T47D (cell line): ENCODE measurements at places on chromosomes 11 and 22.
A peak's percentile ranks its signal among the peaks of the same experiment; 100 is the strongest.

- DNase-seq = peak; percentile 53
Measured at GRCh38 chr11:33704240-33705002, 3.8 kb upstream of the C11orf91 start.

DNA sequence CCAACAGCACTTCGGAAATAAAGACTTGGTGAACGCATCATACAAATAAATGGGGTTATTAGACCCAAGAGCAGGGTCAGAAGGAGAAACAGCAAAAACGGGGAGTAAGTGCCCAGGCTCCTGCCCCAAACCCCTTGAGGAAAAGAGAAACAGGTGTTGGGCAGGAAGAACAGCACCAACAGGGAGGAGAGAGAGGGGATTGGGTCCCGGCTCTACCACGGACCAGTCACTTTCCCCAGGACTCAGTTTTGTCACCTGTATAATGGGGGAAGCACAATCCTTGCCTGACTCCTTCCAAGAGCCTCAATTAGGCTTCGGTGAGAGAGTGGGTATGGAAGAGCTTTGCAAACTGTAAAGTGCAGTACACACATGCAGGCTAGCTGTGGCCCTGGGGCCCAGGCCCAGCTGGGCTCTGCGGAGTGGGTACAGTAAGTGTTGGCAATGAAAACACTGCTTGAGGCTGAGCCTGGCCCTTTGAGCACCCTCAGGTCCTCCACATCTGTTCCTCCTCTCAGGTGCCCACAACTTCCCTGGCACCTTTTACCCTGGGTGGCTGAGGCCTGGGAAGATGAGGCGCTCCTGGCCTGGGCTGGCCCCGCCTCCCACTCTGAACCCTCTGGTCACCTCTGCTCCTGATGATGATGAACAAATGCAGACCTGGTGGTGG, 8.9 kb downstream of the SLC29A2 start:
- DNase-seq = no peak

GRCh38 chr22:28019881-28020861, 101.1 kb upstream of the PITPNB start:
- DNase-seq = peak; percentile 67

DNA sequence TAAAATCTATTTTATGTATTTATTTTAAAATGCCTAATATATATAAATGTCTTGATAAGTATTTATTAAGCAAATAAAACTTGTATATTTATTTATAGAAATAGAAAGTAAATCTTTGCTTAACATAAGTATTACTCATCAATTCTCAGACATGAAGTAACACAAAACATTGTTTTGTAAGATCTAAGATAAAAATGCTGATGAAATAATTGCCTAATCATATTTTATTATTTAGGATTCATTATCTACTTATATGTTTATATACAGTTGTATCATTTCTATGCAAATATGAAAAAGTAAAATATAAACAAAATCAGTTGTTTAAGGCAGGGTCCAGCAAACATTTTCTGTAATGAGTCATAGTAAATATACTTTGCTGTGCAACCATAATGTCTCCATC, 507.8 kb upstream of the CNTN5 start:
- no peak for DNase-seq

GRCh38 chr22:37079668-37080171, 28.2 kb downstream of the KCTD17 start:
- DNase-seq = peak; percentile 48

- no peak for DNase-seq
Measured at GRCh38 chr11:96279018-96279895, 63.7 kb downstream of the MAML2 start.

DNA sequence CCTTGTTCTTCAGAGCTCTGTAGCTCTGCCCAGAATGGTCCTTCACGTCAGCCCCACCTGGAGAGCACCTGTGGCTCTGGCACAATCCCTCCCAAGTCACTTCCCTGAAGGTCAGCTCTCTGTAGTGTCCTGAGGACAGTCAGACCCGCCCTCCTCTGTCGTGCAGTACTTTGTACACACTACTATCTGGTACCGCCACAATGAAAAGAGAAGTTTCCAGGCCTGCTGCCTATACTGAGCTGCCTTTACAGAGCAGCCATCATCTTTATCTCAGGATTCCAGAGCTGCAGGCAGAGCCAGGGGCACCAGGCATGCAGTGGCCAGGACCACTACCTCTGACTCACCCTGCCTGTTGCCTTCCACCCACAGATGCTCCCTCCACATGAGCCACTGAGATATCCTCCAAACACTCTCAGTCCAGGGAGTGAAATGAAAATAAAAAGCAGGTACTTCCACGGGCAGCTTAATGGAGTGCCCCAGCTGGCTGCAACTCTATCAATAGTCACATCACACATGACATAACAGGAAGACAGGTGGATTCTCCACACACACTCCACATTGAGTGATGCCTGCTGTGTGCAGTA, 7.3 kb downstream of the PACSIN2 start:
- DNase-seq = no peak

GRCh38 chr11:124176925-124177715, 6.0 kb upstream of the OR10D3 start:
- no peak for DNase-seq

- no peak for DNase-seq
Measured at GRCh38 chr22:44586351-44586990, 88.4 kb upstream of the RTL6 start.

GRCh38 chr11:1162138-1162475, 4.4 kb downstream of the MUC5AC start:
- DNase-seq = no peak

DNA sequence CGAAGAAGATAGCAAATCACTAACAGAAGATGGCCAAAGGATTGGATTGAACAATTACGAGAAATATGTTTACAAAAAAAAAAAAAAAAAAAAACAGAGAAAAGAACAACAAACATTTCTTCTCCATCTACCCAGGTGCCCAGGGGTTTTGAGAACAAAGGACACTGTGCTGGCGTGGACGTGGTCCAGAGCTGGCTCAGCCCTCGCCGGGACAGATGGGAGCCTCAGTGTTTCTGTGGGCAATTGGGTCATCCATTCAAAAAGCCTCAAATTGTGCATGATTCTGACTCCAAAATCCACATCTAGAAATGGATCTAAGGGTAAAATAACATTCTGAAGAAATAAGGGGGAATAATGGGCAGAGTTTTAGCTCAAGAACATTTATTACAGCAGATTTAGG, 63.1 kb downstream of the DHCR7 start:
- DNase-seq = no peak

DNA sequence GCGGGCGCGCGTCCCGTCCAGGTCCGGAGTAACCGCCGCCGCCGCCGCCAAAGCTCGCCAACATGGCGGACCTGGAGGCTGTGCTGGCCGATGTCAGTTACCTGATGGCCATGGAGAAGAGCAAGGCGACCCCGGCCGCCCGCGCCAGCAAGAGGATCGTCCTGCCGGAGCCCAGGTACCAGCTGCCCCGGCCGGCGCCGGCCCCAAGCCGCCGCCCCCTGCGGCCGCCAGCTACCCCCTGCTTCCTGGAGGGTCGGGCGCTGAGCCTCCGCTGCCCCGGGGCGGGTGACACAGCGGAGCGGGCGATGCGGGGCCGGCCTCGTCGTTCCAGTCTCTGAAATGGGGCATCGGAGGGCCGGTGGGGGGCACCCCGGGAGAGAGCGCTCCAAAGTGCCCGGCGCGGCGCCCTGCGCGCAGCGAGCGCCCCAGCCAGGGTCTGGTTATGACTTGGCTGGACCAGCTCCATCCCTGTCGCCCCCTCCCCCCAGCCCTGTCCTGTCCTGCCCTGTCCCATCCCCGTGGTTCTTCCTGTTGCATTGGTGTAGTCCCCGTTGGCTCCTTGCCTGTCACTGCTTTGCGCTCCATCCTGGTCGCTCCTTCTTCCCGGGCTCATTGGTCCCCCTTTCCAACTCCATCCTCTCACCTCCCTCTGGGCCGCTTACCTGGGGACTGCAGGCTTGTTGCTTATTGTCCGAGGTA, 653 bp downstream of the GRK3 start:
- DNase-seq = no peak

- no peak for DNase-seq
Measured at GRCh38 chr11:31326470-31327148, 42.9 kb downstream of the DCDC1 start.

GRCh38 chr22:28711820-28712777, 29.5 kb downstream of the CHEK2 start:
- DNase-seq = no peak

DNA sequence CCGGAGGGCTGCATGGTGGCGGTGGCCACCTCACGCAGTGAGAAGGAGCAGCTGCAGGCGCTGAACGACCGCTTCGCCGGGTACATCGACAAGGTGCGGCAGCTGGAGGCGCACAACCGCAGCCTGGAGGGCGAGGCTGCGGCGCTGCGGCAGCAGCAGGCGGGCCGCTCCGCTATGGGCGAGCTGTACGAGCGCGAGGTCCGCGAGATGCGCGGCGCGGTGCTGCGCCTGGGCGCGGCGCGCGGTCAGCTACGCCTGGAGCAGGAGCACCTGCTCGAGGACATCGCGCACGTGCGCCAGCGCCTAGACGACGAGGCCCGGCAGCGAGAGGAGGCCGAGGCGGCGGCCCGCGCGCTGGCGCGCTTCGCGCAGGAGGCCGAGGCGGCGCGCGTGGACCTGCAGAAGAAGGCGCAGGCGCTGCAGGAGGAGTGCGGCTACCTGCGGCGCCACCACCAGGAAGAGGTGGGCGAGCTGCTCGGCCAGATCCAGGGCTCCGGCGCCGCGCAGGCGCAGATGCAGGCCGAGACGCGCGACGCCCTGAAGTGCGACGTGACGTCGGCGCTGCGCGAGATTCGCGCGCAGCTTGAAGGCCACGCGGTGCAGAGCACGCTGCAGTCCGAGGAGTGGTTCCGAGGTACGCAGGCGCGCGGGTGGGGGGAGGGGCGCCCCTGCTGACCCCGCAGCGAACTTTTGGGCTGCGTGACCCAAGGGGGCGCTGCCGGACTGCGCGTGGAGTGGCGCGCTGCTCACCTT, 670 bp downstream of the NEFH start:
- no peak for DNase-seq

- DNase-seq = no peak
Measured at GRCh38 chr11:831118-831864, 1.5 kb upstream of the CD151 start.

DNA sequence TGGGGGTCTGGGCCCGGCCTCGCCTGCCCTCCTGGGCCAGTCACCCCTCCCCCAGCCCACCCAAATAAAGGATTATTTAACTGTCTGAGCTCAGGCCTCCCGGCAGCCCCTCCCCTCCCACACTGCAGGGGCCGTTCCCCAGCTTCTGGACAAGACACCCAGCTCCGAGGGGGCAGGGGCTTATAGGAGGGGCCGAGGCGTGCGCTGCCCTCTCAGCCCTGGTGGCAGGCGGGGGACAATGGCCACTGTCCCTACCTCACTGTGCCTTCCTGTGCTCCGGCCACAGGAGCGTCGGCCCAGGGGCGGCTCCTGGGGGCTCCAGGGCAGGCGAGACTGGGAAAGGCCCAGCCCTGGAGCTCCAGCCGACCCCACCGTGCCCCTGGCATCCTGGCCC, 2.2 kb upstream of the SELENOO start:
- DNase-seq = no peak

DNA sequence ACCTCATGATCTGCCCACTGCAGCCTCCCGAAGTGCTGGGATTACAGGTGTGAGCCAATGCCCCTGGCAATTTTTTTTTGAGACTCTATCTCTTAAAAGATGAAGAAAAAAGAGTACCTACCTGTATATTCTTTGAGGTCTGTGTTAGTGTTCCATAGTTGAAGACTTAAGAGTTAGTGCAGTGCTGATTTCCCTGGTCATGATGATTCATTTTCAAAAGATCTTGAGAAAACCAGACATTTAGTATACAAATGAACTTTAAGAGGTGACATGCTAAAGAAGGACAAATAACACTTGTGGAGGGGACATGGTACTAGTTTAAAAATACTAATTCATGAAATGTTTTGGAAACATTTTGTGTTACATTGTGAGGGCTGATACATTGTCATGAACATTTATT, 17.7 kb downstream of the CBL start:
- DNase-seq = no peak

DNA sequence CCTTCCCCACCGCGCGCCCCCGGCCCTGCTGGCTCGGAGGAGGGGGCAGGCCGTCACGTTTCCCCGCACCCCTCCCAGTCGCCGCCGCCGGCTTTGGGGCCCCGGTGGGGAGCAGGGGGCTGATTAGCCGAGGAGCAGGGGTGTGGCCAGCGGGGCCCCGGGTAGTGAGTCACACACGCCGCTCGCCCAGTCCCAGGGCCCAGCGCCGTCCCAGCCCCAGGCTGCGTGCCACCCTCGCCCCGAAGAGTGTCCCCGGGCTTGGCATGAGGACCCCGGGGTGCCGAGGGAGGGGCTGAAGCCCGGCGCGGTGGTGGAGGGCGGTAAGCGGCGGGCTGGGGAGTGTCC, 34.4 kb downstream of the PRDM11 start:
- DNase-seq = peak; percentile 70

DNA sequence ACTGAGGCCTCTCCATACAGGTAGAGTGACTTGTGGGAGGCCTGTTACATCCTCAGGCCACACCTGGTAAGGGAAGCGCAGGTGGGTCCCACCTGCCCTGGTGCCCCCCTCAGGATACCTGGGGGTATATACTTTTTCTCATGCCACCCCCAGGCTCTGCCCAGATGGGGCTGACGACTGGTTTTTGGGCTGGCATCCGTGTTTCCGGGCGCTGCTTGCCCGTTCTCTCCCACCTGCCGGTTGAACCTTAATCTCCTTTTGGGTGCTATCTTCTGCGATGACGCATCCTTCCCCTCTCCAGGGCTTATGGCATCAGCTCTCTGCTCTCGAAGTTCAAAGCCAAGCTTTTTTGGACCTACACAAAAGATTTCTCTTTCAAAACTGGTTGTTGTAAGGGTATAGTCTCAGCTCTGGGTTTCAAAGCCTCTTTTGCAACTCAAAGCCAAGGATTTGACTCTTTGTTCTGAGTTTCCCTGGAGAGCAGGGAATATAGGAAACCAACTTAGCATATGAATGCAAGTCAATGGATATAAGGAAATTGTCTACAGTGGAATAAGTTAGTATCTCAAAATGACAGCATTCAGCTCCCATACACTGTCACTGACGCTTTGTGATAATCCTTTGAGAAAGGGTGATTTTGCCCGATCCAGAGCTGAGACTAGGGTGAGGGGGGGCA, 8.6 kb upstream of the LRRC10B start:
- no peak for DNase-seq

GRCh38 chr11:45919806-45920530, 2.3 kb upstream of the PEX16 start:
- DNase-seq = peak; percentile 80

DNA sequence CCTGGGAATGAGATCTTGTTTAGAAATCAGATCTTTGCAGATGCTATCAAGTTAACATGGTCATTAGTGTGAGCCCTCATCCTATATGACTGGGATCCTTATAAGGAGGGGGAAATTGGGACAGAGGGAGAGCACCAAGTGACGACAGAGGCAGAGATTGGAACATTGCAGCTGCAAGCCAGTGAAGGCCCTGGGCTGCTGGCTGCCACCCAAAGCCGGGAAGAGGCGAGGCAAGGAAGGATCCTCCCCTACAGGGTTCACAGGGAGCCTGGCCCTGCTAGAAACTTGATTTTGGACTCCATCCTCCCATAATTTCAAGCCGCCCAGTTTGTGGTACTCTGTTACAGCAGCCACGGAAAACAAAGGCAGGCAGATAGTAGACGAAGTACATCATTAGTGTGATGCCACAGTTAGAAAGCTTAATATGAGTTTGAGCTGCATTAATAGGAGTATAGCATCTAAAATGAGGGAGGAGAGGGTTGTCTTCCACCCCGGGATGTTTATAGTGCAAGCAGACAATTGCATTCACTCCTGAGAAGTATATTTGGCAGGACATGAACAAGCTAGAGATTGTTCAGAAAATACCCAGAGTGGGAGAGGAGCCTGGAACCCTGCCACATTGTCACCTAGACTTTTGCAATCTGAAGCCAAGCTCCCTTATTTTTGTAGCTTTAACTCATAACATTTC, 56.8 kb upstream of the CLMP start:
- no peak for DNase-seq
